ENCODE measurements at places on chromosomes 2 and 18.
A peak's percentile ranks its signal among the peaks of the same experiment; 100 is the strongest.

GRCh38 chr2:166393008-166393407 lies 17.3 kb upstream of the SCN9A start:
- DNase-seq, result no peak

DNA sequence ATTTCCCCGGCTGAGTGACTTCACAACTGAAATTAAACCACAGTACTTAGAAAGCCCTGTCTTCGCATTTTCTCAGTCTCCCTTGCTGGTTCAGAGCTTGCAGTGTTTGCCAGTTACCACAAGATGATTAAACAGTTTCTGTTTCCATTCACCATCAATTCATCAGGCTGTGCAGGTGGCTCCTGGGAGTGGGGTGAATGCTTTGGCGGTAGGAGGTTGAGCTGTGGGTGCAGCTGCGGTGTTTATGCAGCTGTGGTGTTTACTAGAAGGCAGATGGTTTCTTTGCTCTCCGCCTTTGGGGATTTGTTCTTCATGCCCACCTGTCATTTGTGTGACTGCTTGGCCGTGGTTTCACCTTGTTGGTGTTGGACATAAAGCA lies 16.1 kb downstream of the ACOXL start:
- no peak for DNase-seq

GRCh38 chr18:49029628-49030027 lies 78.9 kb upstream of the SMAD7 start:
- peak; percentile 38 for DNase-seq

- no peak for DNase-seq
Observed at GRCh38 chr2:119480718-119481142, 43.6 kb downstream of the SCTR start.

GRCh38 chr2:47652061-47652690 lies 130.8 kb upstream of the MSH6 start:
- peak; percentile 37 for DNase-seq

All from upper lobe of right lung (tissue), 1 donor.